ENCODE measurements at places on chromosomes 16 and 17.

DNA sequence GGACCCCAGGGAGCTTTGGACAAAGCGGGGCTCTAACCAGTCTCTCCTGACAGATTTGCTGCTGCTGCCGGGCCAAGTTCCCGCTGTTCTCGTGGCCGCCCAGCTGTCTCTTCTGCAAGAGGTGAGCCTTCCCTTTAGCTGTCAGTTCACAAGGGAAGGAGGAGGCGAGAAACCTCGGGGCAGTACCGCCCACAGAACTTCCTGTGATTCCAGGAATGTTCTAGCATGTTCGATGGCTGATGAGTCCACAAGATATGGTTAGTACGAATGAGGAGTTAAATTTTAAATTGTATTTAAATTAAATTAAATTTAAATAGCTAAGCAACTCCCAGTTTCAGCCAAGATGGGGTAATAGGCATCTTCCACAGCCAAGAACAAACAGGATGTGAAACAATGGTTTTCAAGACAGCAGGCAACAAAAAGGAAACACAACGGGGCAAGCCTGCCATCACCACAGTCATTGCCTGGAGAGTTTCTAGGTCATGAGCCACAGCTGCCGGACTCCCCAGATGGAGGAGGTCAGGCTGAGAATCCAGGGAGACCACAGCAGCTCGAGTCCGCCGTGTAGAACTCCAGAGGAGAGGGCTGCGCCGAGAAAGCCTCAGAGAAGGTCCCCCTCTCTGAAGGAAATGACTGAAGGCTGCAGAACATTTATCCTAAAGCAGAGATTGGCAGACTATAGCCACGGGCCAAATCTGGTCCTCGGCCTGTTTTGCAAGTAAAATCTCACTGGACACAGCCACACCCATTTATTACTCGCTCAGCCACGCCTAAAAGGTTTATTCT, 9.5 kb upstream of the TCF25 start:
- H3K4me1 ChIP-seq, result peaks cover 38% of the 10 kb centered on the region
- DNase-seq, result no peak
- H3K36me3 ChIP-seq, result peaks cover 27% of the 10 kb centered on the region
- H3K4me3 ChIP-seq, result no peak overlapping the region

DNA sequence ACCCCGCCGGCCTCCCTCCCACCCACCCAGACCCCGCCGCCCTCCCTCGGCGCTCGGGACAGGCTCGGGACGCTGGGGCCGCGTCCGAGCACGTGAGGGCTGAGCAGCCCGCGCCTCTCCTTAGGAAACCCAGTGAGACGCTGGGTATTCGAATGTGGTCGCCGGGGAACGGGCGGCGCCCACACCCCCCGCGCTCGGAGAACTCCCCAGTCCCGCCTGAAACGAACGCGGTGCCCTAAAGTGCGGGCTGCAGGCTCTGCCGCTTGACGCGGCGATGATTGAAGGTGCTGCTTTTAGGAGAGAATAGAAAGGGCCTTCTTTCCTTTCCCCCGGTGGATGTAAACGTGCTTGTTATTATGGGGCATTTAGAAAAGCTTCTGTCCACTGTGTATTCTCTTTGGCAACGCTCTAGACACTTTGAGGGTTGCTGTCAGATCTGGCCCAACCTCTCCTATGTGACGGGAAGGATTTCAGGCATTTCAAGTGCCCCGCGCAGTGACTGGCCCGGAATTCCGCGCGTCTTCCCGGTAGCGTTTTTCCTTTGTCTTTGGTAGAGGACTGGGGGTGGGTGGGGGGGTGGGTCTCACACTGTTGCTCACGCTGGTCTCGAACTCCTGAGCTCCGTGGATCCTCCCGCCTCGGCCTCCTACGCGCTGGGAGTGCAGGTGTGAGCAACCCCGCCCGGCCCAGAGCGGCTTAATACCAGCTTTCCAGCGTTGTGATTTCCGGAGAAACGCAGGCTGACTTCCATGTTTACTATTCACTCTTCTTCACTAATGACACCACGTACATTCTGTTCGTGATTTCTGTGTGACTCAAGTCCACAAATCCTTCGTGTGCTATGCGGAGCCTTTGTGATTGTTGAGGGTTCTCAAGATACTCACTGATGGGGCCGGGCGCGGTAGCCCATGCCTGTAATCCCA, 21.8 kb upstream of the FOXK2 start:
- peaks cover 12% of the 10 kb centered on the region for H3K4me1 ChIP-seq
- peak overlapping the region; percentile 86 for H3K4me3 ChIP-seq

- DNase-seq, result no peak
- no peaks in the 10 kb centered on the region for H3K36me3 ChIP-seq
- peaks cover 19% of the 10 kb centered on the region for H3K4me1 ChIP-seq
- no peak overlapping the region for H3K4me3 ChIP-seq
- peak overlapping the region; percentile 21 for H3K27ac ChIP-seq
Observed at GRCh38 chr16:48433850-48434530, 48.8 kb upstream of the SIAH1 start.

DNA sequence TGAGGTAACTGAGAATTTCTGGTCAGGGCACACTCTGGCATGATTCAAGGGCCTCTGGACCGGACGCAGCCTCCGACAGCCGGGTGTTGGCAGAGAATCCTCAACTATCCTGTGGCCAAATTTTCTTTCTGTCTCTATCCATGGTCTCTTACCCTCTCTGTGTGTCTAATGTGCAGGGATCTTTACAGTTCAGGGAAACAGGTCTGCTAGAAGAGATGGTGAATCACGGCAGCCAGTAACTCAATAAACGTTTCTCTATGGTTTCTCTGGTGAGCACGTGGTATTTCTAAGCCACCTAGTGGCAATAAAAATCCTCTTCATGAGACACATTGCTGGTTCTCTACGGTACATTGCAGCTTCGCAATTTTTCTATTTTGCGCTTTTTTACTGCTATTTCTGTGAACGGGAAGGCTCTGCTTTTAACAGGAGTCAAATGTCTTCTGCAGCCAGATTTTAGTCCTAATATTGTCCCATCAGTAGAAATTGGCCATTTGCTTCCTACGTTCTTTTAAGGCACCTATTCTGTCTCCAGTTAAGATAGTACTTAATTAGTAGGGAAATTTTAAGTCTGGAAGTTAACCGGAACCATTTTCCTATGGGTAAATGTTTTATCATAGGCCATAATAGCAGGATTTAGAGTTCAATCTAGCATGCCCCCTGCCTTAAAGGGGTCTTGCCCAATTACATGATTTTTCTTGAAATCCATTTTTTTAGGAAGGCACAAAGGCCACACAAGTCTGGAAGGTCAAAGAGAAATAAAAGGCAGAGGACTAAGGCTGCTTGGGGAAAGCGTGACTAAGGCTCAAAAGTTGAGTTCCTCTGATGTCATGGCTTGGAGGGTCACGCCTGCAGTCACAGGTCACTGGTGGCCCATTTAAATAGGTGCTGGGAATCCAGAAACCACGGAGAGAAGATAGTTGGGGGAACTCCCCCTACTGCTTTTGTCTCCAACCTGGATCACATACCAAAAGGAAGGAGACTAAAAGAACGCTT, 31.5 kb downstream of the QPRT start:
- peaks cover 12% of the 10 kb centered on the region for H3K36me3 ChIP-seq
- H3K4me1 ChIP-seq, result peaks cover 34% of the 10 kb centered on the region
- peak; percentile 11 for DNase-seq

GRCh38 chr16:75139498-75139897, 8.8 kb upstream of the ZFP1 start:
- DNase-seq, result no peak
- H3K36me3 ChIP-seq, result peaks cover 9% of the 10 kb centered on the region
- H3K27ac ChIP-seq, result no peak overlapping the region
- H3K4me3 ChIP-seq, result no peak overlapping the region
- H3K4me1 ChIP-seq, result no peaks in the 10 kb centered on the region
